Naive thymus-derived CD4-positive, alpha-beta T cell (primary cell): ENCODE measurements at places on chromosomes 1 and 21. TPM values are rescaled to one million over a fixed set of nuclear protein-coding genes. Genes with fewer than 3 reads are reported as not detected.

DNA sequence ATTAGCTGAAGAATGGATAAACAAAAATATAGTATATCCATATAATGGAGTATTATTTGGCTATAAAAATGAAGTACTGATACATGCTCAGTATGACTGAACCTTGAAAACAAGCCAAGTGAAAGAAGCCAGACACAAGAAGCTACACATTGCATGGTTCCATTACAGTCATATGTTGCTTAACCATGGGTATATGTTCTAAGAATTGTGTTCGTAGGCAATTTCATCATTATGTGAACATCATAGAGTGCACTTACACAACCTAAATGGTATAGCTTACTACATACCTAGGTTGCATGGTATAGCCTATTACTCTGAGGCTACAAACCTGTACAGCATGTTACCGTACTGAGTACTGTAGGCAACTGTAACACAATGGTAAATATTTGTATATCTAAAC, 28.6 kb upstream of the FCAMR start:
- H3K4me1 ChIP-seq: no peaks in the 10 kb centered on the region
- H3K36me3 ChIP-seq: no peaks in the 10 kb centered on the region
- no peaks in the 10 kb centered on the region for H3K27me3 ChIP-seq
- H3K27ac ChIP-seq: no peak overlapping the region

DNA sequence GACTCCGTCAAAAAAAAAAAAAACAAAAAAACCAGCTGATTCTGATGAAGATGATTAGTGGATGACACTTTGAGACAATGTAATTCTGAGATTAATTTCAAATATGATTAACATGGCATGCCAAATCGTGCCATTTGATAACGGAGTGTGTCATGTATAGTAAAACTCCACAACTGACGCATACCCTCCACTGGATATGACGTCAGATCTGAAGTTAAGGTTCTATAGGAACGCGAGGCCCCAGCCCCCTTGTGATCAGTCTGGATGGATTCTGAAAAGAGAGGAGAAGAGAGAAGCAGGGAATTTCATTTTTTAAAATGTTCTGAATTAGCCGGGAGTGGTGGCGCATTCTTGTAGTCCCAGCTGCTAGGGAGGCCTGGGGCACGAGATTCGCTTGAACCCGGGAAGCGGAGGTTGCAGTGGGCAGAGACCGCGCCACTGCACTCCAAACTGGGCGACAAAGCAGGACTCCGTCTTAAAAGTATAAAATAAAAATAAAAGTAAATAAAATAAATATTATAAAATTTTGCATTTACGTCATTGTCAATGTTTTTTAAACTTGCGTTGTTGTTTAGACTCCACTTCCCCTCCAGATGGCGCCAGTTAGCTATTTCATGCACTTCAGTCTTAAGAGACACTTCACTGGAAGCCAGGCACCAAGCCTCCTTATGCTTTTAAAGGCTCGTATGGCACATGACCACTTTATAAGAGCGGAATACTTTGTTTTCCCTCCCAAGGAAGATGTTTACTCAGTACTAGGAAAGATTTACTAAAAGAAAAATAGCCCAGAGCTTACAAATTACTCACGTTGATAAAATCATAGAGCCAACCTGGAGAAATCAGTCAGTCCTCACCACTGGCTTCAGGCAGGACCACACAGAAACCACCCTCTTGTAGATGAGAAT, 65.5 kb downstream of the UBE2U start:
- H3K4me3 ChIP-seq: no peak overlapping the region
- DNase-seq: peak; percentile 48
- H3K27me3 ChIP-seq: no peaks in the 10 kb centered on the region
- H3K36me3 ChIP-seq: no peaks in the 10 kb centered on the region

The INAVA gene
- 0.51 TPM for total RNA-seq

- H3K4me1 ChIP-seq: no peaks in the 10 kb centered on the region
- H3K27me3 ChIP-seq: no peaks in the 10 kb centered on the region
- DNase-seq: no peak
These were observed 332.8 kb downstream of the DISC1 start for GRCh38 chr1:231959225-231959884.

- no peaks in the 10 kb centered on the region for H3K27me3 ChIP-seq
- H3K36me3 ChIP-seq: no peaks in the 10 kb centered on the region
- DNase-seq: no peak
- no peak overlapping the region for H3K4me3 ChIP-seq
- no peak overlapping the region for H3K27ac ChIP-seq
These were observed 20.2 kb downstream of the COQ8A start for GRCh38 chr1:226960256-226960655.

GRCh38 chr1:154756793-154757548, 113.1 kb downstream of the KCNN3 start:
- H3K27me3 ChIP-seq: no peaks in the 10 kb centered on the region
- DNase-seq: no peak
- H3K36me3 ChIP-seq: no peaks in the 10 kb centered on the region
- H3K4me3 ChIP-seq: no peak overlapping the region

The ILDR2 gene
- 0.35 TPM for total RNA-seq
